ENCODE measurements at places on chromosomes 4 and X.
A peak's percentile ranks its signal among the peaks of the same experiment; 100 is the strongest.

- DNase-seq: no peak
Measured at GRCh38 chr4:134201216-134202161, at the start of gene PABPC4L. PABPC4L (minus strand) TSS chr4:134201789; CDS start chr4:134201019, 770 bp downstream.

GRCh38 chr4:83536362-83537272 is 709 bp downstream of the GPAT3 start:
- DNase-seq: peak; percentile 55

GRCh38 chrX:1902901-1903235 is 288.0 kb downstream of the ASMT start:
- DNase-seq: no peak

DNA sequence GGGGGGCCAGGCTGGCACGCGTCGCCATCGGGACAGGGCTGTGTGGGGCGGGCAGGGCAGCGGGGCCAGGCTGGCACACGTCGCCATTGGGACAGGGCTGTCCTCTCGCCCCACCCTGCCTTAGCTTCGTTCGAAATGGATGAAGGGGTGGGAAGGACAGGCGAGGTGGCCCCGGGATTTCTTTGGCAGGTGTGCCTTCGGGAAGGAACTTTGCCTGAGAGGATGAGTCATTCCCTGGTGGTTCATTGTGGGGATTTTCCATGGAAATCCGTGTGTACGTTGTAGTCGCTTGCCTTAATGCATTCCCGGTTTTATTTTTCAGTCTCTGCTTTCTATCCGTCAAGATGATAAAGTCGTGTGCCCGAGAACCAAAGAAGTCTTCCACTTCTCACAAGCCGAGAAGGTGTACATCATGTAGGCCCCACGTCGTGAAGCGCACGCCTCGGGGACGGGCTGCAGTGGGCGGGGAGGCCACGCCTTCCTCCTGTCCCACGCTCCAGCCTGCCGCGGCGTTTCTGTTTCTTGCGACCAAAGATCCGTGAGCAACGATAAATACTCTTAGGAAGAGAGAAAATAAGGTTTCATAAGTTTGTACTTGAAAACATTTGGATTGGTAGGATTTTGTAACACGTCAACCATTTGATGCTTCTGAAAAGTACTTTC is 8.1 kb upstream of the UVSSA start:
- no peak for DNase-seq

- DNase-seq: no peak
Measured at GRCh38 chr4:84841435-84841834, 125.1 kb downstream of the WDFY3 start.

GRCh38 chr4:55613621-55614020 is 21.6 kb upstream of the PDCL2 start:
- DNase-seq: no peak

- DNase-seq: no peak
Measured at GRCh38 chr4:177726111-177726510, 283.9 kb upstream of the AGA start.

GRCh38 chr4:71185037-71185436 is 153.8 kb upstream of the SLC4A4 start:
- no peak for DNase-seq

DNA sequence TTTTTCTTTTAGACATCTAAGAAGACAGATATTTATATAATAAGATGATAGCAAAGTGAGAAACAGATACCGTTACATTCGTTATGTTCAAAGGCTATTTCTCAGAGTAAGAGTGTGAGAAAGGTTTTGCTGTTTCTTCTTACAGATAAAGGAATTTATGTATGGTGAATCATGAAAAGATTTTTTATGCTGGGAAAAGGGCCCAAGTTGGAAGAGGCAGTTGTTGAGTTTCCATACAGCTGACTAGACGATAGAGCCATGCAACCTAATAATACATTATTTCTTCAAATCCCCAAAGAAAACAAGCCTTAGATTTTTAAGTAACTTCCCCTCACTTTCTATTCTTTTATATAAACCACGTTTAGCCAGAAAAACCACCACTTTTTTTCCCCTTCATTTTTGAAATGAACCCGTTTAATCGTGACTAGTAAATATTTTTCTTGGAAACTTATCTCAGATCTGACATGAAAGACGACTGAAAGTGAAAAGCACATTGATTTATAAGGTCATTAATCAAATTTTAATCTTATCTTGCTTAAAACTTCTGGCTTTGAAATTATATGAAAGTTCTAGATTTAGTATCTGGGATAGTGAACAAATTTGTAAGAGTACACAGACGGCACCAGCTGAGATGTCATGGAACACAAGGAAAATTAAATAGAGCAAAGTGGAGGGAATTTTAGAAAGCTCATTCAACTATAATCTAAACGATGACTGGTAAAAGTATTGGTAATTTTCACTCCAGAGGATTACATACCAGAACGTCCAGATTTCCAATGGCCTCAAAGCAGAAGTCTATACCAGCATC is 10.9 kb downstream of the ADH6 start:
- DNase-seq: no peak

DNA sequence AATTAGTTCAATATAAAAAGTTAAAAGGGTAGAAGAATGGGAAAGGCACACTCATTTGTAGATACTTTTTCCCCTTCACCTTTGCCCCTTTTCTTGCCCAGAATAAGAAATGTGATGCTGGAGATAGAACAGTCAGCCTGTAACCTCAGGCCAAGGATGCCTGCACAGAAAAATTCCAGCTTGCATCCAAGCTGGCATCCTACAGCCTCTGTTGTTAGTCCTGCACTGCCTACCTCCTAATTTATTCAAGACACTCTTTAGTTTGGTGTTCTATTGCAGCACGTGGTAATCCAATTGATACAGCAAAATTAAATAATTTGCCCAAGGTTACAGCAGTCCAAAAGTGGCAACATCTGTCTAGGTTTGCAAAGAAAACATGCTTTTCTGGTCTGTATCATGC is 9.7 kb upstream of the USO1 start:
- DNase-seq: no peak

- no peak for DNase-seq
Measured at GRCh38 chrX:102832661-102833060, 104.4 kb upstream of the RAB40AL start.
